ENCODE measurements at places on chromosomes 11 and 22.

DNA sequence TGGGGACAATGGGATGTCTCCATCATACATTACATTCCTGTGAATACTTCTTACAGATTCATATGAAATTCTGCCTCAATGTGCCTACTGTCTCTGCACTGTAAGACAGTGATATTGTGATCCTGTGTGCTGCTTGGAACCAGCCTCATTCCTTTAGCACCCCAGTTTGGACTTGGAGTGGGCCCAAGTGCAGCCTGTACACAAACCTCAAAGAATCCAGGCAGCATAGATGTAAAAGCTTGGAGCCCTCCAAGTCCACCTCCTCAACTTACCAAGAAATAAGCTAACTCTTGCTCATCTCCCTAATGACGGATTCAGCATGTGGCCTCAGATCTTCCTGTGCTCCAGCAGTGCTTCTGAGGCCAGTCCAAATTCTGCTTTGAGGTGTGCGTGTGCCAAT lies 24.4 kb downstream of the GRAP2 start:
- no peak for DNase-seq

DNA sequence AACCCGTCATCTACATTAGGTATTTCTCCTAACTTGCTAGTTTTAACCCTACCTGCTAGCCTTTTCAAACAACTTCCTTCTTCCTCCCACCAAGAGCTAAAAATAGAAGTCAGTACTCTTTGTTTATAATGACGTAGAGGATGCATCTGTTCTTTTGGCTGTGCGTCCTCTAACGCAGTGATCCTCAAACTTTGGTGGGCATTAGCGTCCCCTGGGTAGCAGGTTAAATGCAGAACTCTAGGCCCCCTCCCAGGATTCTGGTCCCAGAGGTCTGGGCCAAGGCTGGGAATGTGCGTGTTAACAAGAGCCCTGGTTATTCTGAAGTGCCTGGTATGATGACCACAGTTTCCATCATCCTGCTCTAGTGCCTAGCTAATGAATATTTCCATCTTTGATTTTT lies 67.6 kb downstream of the BARX2 start:
- no peak for DNase-seq

DNA sequence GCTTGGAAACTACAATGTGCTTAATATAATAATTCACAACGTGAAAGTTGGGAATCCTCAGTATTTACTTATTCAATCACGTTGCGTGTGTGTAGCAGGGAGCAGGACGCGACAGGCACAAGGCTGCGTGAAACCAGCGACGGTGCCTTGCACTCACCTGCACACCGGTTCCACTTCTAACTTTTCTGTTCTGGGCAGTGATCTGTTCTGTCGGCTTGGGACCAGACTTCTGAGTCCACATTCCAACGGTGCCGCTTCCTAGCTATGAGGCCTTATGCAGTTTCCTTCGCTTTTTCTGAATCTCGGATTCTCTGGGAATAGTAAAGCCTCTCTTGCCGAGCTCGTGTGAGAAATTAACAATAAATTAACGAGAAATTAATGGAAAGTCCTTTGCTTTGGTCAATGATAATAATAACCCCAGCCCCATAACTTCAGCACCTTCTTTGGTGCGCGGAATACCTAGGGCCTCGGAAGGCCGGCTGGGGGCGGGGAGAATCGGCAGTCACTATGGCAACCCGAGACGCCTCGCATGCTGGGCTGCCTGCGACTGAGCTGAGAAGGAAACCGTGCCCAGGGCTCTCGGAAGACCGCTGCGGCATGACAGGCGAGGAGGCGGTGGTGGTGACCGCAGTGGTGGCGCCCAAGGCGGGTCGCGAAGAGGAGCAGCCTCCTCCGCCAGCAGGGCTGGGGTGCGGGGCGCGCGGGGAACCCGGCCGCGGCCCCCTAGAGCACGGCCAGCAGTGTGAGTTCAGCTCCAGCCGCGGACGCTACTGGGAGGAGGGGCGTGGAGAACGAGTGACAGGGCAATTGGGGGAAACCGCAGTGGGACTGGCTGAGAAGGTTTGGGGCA lies at the start of gene C11orf97:
Gene C11orf97, plus strand, starts transcription at position 530 of the 850 bp plus-strand sequence. Its CDS starts 68 bp downstream, at position 598.
- peak; percentile 44 for DNase-seq

- DNase-seq = no peak
These were observed 406.5 kb upstream of the B3GAT1 start for GRCh38 chr11:134818516-134818915.

- DNase-seq = no peak
These were observed 3.8 kb downstream of the TBC1D10C start for GRCh38 chr11:67407688-67408163.

DNA sequence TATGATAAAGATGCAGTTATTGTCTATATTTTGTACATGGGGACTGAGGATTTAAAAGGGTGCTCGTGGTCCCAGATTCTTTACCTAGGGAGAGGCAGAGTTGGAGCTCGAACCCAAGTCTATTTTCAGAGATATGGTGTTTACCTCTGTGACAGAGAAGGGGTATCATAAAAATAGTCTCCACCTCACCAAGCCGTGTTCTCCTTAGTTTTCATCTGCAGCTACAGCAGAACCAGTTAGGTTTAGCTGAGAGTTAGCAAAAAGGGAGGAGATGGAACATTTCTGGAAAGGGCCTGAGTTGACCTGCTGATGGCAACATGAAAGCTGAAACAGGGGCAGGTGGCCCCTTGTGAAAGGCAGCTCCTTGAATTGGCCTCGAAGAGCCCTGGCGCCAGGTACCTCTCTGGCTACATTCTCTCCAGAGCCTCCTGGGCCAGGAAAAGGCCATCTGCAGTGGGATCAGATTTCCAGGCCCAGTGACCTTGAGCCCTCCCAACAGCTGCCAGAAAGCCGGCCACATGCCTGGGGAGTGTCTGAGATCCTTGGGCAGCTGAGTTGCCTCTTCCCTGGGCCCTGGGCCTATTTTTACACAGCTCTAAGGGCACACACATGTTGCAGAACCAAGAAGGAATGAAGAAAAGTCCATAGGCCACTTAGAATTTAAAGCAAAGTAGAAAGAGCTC lies 136.6 kb downstream of the NAV2 start:
- DNase-seq = no peak

- DNase-seq = no peak
These were observed 6.3 kb downstream of the ARHGEF17 start for GRCh38 chr11:73314117-73314961.

DNA sequence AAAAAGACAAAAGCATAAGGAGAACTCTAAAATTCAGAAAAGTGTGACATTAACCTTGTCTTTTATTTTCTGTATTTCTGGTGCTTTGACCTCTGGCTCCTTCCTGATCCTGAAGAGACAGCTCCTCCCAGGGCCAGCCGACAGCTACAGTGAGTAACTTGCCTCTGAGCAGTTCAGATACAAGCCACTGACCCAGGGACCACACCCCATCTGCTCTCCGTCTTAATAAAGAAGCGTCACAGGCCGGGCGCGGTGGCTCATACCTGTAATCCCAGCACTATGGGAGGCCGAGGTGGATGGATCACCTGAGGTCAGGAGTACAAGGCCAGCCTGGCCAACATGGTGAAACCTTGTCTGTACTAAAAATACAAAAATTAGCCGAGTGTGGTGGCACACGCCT lies 6.5 kb downstream of the MLC1 start:
- no peak for DNase-seq

- no peak for DNase-seq
These were observed 51.7 kb upstream of the PAK1 start for GRCh38 chr11:77525455-77526091.

DNA sequence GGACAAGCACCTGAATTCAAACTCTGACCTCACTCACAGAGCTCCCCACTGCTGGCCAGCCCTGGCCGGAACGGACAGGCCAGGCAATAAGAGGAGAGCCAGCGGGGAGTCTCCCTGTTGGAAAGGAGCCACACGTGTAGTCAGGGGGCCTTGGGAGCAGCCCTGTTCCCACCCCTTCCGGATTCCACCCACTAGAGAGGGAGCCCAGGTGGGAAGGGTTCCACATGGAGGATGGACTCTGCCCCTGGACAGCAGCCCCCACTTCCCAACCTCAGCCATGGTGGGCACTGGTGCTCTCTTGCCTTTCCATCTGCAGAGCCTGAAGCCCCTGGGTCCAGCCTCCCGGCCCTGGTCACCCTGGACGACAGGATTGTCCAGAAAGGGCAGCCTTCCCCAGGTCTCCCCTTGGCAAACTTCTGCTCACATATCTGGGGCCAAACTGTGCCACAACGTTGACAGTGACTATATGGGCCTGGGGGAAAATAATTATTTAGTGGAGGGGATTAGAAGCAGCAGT lies 7.5 kb upstream of the APOBEC3A start:
- no peak for DNase-seq

- no peak for DNase-seq
These were observed 34.5 kb downstream of the C11orf65 start for GRCh38 chr11:108432783-108433182.
